ENCODE measurements at places on chromosomes 3 and 15. TPM values are rescaled to one million over a fixed set of nuclear protein-coding genes. Genes with fewer than 3 reads are reported as not detected.

The ZNF502 gene
- total RNA-seq, result not detected

- H3K27ac ChIP-seq, result no peak overlapping the region
- no peaks in the 10 kb centered on the region for H3K4me1 ChIP-seq
- no peaks in the 10 kb centered on the region for H3K27me3 ChIP-seq
- no peak for DNase-seq
- no peak overlapping the region for H3K4me3 ChIP-seq
Observed at GRCh38 chr3:45817831-45818522, 21.6 kb upstream of the SLC6A20 start.

The RAD54L2 gene
- 58.1 TPM for total RNA-seq

DNA sequence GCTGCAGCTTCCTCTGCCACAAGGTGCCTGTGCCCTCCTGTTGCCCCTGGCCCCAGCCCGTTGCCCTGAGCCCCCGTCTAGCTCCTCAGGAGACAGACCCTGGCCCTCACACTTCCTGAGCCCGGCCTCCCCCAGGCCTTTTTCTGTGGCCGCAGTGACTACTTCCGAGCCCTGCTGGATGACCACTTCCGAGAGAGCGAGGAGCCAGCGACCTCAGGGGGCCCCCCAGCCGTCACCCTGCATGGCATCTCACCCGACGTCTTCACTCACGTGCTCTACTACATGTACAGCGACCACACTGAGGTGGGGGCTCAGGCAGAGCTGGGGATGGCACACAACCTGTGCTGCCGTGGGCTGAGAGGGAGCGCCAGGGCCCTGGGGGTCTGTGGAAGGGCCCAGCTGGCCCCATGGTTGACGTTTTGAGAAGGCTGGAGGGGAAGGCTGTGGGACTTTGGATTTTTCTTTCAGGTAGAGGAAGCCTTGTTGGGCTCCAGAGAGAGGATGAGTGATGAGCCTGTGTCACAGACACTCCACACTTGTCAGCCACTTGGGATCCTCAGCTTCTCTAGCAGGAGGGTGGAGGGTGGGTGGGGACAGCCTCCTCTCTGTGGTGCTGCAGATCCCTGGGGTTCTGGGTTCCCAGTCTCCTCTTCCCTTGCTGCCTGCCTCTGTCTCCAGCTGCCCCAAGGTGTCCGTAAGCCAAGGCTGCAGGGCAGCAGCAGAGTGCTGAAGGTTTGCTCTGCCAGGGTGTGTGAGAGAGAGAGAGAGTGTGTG lies 5.0 kb downstream of the ABTB1 start:
- peaks cover 12% of the 10 kb centered on the region for H3K27me3 ChIP-seq
- peak overlapping the region; percentile 54 for H3K4me3 ChIP-seq
- H3K27ac ChIP-seq, result peak overlapping the region; percentile 95
- DNase-seq, result no peak

DNA sequence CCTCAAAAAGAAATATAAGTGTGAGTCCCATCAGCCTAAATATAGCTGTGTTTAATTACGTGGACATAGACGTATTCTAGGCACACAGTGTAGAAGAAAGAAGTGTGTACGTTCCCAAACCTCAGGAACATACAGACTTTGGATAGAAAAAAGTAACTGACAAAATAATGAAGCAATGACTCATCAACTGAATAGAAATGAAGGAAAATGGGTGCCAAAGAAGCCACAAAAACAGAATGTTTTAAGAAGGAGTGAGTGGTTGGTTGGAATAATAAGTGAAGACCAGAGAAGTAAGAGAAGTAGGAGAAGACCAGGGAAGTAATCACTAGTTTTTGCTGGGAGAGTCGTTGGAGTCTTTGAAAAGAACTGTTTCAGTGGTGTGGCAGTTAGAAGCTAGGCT lies 518.1 kb downstream of the ROBO1 start:
- DNase-seq, result no peak
- H3K4me3 ChIP-seq, result no peak overlapping the region
- peaks cover 6% of the 10 kb centered on the region for H3K4me1 ChIP-seq
- no peaks in the 10 kb centered on the region for H3K27me3 ChIP-seq
- H3K36me3 ChIP-seq, result no peaks in the 10 kb centered on the region
- H3K27ac ChIP-seq, result no peak overlapping the region

GRCh38 chr3:105714453-105714852 lies 154.4 kb downstream of the CBLB start:
- H3K27me3 ChIP-seq, result no peaks in the 10 kb centered on the region
- H3K4me1 ChIP-seq, result peaks cover 8% of the 10 kb centered on the region
- no peak overlapping the region for H3K4me3 ChIP-seq
- no peak for DNase-seq
- peaks cover 16% of the 10 kb centered on the region for H3K36me3 ChIP-seq
- peak overlapping the region; percentile 67 for H3K27ac ChIP-seq

The ARHGAP31 gene
- total RNA-seq, result 6.3 TPM

DNA sequence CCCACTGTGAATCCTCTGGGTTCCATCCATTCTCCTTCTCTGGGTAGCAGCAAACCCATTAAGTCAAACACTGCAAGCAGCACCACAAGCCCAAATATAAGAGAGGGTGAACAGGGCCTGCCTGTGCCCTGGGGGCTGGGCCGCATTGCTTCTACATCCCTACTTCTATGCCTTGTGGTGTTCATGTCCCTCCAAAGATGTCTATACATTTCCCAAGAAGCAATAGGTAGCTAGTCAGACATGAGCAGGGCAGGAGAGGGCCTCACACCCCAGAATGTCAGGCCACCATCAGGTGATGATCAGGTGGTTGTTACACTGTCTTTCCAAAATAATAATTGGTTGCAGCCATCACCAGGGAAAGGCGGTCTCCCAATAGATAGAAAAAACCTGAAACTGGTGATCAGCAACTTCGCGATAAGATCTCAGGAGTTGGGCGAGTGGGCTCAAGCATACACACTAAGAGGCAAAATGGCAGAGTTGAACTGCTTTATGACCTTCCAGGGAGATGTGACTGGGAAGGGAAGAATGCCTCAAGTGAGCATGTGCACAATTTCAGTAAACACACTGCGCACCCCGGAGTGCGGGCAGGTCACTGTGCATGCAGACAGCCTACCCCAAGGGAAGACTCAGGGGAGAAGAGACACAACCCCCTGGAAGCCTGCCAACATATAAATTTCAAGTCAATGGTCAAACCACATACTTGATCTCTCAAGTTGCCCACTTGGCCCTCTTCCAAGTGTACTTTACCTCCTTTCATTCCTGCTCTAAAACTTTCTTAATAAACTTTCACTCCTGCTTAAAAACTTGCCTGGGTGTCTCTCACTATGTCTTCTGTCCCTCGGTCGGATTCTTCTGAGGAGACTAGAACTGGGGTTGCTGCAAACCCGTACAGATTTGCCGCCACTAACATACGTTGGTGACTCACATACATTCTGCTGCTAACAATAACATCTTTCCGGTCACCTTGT lies 39.9 kb downstream of the KLF15 start:
- no peaks in the 10 kb centered on the region for H3K36me3 ChIP-seq
- no peak for DNase-seq
- H3K4me3 ChIP-seq, result no peak overlapping the region

DNA sequence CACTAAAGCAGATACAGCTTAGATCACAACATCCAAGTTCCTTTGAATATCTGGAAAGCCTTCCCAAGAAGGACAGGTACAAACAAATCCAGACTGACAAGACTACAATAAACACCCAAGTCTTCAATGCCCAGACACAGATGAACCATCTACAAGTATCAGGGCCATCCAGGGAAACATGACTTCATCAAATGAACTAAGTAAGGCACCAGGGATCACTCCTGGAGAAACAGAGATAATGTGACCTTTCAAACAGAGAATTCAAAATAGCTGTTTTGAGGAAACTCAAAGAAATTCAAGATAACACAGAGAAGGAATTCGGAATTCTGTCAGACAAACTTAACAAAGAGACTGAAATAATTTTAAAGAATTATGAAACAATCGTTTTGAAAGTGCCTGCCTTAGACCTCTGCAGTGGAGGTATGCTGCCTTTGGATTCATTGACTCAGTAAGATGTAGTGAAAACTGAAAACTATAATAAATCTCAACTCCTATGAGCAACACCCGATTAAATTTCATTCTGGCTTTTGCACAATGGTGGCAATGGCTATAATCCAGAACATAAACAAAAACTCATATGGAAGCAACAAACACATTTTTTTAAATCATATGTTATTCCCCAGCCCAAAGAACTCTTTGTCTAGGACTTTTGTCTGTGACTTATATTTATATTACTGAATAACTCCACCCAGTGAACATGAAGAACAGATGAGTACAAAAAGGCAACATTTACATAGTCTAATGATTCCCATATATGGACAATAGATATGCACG lies 12.6 kb upstream of the COL8A1 start:
- no peak overlapping the region for H3K4me3 ChIP-seq
- H3K4me1 ChIP-seq, result no peaks in the 10 kb centered on the region
- no peak overlapping the region for H3K27ac ChIP-seq

DNA sequence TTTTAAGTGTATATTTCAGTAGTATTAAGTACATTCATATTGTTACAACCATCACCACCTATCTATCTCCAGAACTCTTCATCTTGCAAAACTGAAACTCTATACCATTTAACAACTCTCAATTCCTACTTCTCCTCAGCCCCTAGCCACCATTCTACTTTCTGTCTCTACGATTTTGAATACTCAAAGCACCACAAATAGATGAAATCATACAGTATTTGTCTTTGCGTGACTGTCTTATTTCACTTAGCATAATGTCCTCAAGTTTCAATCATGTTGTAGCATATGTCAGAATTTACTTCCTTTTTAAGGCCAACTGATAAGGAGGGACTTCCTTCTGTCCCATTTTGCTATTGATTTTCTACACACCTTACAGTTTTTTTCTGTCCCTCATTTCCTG lies 593.3 kb downstream of the FHIT start:
- H3K27me3 ChIP-seq, result no peaks in the 10 kb centered on the region
- no peak overlapping the region for H3K4me3 ChIP-seq
- DNase-seq, result no peak
- no peak overlapping the region for H3K27ac ChIP-seq
- peaks cover 9% of the 10 kb centered on the region for H3K4me1 ChIP-seq

The CCDC54 gene
- total RNA-seq, result not detected

The CNTN6 gene
- 0.82 TPM for total RNA-seq

- H3K4me3 ChIP-seq, result no peak overlapping the region
- no peak overlapping the region for H3K27ac ChIP-seq
- no peaks in the 10 kb centered on the region for H3K36me3 ChIP-seq
- no peaks in the 10 kb centered on the region for H3K27me3 ChIP-seq
Observed at GRCh38 chr15:56639631-56640030, 93.7 kb downstream of the ZNF280D start.

The HMCES gene
- 61.2 TPM for total RNA-seq

DNA sequence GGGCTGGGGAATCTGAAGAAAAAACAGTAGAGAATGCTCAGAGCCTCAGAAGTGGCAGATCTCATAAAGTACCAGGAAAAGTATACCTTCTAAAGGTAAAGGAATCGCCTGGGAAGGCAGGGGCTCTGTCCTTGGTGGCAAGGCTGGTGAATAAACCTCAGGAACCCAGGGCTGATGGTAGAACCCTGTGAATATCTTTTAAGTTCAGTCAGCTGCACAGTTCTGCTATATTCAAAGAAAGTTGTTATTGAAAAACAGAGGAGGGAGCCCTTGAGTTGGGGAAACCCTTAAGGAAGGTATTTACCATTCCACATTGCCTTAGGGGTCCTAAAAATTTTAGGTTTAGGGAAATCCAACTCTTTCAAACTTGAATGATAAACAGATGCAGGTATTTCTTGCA lies 31.2 kb downstream of the ZPLD1 start:
- H3K36me3 ChIP-seq, result no peaks in the 10 kb centered on the region
- H3K4me1 ChIP-seq, result no peaks in the 10 kb centered on the region
- DNase-seq, result no peak

- H3K36me3 ChIP-seq, result no peaks in the 10 kb centered on the region
- H3K27ac ChIP-seq, result no peak overlapping the region
- peaks cover 14% of the 10 kb centered on the region for H3K4me1 ChIP-seq
- DNase-seq, result no peak
- H3K4me3 ChIP-seq, result no peak overlapping the region
Observed at GRCh38 chr3:117589454-117589853, 879.9 kb downstream of the TUSC7 start.

DNA sequence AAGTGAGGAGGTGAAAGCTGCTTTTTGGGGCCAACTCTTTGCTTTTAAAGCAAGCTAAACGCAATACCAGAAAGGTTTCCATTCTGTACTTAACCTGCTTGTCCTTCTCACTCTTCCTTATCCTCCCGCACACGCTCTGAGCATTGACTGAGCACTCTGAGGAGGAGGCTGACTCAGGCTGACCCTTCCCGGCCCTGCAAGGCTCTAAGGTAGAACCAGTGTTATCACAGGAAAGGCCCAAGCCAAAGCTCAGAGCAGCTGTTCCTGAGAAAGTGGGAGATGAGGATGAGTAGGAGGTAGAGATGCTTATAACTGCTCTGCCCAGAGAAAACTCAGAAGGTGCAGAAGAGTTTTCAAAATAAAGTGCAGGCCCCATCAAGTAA lies 2.3 kb downstream of the B3GNT5 start:
- H3K36me3 ChIP-seq, result peaks cover 5% of the 10 kb centered on the region
- peak overlapping the region; percentile 88 for H3K27ac ChIP-seq
- no peaks in the 10 kb centered on the region for H3K27me3 ChIP-seq
- no peak for DNase-seq
- peaks cover 56% of the 10 kb centered on the region for H3K4me1 ChIP-seq
- H3K4me3 ChIP-seq, result peak overlapping the region; percentile 91

DNA sequence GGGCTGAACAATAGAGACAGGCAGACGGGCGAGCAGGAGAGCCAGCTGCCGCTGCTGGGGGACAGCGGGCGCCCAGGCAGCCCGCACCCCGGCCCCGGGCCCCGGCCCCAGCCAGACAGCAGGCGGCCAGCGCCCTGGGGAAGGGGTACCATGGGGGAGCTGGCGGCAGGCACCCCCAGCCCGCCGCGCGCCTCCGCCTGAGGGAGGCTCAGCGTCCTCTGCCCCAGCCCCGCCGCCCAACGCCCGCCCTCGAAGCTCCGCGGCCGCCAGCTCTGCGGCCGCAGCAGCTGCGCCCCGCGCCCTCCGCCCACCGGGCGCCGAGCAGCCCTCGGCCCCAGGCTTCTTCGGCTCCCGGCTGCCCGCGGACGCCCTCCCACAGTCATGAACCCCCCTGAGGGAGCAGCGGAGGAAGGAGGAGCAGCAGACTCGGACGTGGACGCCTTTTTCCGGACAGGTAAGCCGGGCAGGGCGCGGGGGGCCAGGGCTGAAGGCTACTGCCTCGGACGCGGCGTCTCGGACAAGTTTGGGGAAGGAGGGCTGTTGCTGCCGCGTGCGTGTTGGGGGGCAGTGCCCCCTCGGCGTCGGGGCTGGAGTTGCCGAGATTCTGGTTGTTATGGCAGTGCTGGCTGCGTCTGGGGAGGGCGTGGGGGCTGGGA lies 41.6 kb upstream of the ROPN1 start:
- H3K27me3 ChIP-seq, result peaks cover 14% of the 10 kb centered on the region
- peak within 1 kb of the TSS; percentile 94 for H3K4me3 ChIP-seq
- peaks cover 27% of the 10 kb centered on the region for H3K4me1 ChIP-seq
- H3K27ac ChIP-seq, result peak within 1 kb of the TSS; percentile 98
- no peak for DNase-seq
- no peaks in the 10 kb centered on the region for H3K36me3 ChIP-seq

GRCh38 chr3:138901567-138901966 lies 45.4 kb downstream of the FOXL2 start:
- no peaks in the 10 kb centered on the region for H3K36me3 ChIP-seq
- no peak for DNase-seq
- H3K27me3 ChIP-seq, result no peaks in the 10 kb centered on the region
- no peaks in the 10 kb centered on the region for H3K4me1 ChIP-seq
- no peak overlapping the region for H3K27ac ChIP-seq

The COLQ gene
- 2.8 TPM for total RNA-seq
